ENCODE measurements at places on chromosomes 5 and 9.

DNA sequence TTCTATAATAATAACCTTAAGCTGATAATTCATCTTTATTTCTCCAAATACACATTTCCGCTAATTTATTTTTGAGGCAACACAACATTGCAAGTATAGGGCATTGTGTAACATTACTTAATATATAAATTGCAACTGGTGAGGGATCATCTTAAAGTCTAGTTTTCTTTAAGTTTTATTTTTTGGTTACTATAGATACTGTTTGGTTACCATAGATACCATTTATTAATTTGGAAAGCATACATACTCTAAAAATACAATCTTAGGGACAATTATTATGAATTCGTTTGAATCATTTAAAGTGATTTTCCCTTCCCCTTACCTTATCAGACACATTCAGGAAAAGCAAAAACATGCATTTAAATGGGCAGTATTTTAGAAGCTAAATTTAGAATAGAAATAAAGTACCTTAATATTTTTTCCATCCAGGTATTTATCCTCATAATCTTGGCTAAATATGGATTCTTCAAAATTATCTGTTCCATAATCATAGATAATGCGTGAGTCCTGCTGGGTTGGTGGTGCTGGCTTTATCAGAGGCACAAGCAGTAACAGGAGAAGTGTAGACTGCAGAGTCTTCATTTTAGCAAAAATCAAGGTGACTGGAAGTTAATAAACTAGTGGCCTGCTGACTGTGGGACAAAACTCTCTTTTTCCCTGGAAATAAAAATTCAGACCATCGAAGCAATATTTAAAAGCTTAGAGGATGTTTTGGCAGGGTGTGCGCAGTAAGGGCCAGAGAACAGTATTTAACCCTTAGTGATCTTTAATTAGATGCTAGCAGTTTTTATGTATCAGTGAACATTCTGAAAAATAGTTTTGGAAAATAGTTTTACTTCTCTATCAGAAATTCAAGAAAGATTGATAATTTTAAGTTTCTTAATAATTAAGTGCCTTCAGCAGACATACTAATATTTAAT, 1.3 kb downstream of the OGN start:
- DNase-seq = no peak

GRCh38 chr9:103397868-103398600, 402.9 kb downstream of the CYLC2 start:
- DNase-seq = no peak

- no peak for DNase-seq
Observed at GRCh38 chr9:111604054-111604615, 4.7 kb upstream of the PTGR1 start.

GRCh38 chr9:109107402-109108240, 12.1 kb downstream of the TMEM245 start:
- peak; percentile 50 for DNase-seq

GRCh38 chr9:104258296-104259011, 164.3 kb downstream of the SMC2 start:
- no peak for DNase-seq

DNA sequence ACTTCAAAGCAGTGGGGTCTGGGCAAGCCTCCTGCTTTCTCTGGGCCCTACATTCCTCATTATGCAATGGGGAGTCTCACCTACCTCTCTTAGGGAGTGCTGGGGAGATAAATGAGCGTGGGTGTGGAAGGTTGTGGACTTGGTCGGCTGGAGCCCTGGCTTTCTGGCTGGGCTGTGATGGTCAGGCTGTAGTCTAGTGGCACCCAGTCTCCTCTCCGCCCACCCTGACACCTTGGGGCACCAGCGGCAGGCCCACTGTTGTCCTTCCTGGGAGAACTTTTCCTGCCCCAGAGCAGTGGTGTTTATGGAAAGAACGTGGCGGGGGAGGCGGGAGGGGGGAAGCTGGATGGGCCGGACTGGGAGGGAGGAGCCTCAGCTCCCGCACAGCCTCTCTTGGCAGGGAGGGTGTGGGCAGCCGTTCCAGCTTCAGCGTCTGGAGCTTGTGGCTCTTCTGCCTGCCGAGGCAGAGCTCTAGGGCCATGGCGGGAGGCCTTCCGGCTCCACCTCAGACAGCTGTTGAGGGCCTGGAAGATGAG, 4.1 kb downstream of the PTGS1 start:
- DNase-seq = peak; percentile 4

- DNase-seq = peak; percentile 96
Observed at GRCh38 chr9:116391306-116391900, 237.8 kb downstream of the PAPPA start.

- peak; percentile 6 for DNase-seq
Observed at GRCh38 chr5:68214482-68215207, 911 bp upstream of the PIK3R1 start.

DNA sequence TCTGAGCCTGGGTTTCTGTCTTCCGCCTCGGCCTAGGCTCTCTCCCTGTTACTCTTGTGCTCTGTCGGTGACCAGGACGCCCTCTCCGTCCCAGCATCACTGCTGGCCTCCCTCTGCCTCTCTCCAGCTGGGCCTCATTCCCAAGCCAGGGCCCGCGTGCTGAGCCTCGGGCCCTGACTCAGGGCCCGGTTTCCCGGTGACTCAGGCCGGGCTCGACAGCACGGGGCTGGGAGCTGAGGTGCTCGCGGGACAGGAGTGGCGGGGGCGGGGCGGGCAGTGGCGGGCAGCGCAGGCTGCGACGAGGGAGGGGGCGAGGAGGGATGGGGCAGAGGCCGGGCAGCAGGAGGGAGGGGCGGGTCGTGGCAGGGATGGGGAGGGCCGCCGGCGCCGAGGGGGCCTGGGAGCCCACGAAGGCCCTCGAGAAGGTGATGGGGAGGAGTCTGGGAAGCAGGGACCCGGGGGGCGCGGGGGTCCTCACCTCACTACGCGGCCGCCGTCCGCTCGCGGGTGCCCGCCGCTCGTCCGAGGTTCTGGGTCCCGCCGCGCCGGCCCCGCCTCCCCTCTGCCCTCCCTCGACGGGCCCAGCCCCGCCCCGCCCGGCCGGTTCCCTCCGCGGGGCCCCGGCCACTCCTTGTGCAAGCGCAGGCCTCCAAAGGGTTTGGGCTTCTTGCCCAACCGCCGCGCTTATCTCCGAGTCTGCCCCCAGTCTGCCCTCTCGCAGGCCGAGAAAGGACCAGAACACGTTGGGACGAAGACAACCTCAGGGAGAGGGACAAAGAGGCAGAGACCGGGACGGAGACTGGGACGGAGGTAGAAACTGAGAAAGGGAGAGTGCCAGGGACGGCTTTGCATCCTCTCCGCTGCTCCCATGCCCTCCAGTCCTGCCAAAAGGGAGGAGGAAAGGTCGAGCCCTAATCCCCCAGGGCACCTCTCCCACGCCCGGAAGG, at the start of gene ARAP3:
Gene ARAP3 (minus strand): TSS at position 536 of the 947 bp plus-strand sequence. CDS start 1,744 bp downstream, outside the sequence.
- DNase-seq = peak; percentile 93

- DNase-seq = no peak
Observed at GRCh38 chr5:112372543-112372942, 46.5 kb downstream of the EPB41L4A start.

- no peak for DNase-seq
Observed at GRCh38 chr9:77903666-77904285, 127.8 kb downstream of the GNAQ start.

DNA sequence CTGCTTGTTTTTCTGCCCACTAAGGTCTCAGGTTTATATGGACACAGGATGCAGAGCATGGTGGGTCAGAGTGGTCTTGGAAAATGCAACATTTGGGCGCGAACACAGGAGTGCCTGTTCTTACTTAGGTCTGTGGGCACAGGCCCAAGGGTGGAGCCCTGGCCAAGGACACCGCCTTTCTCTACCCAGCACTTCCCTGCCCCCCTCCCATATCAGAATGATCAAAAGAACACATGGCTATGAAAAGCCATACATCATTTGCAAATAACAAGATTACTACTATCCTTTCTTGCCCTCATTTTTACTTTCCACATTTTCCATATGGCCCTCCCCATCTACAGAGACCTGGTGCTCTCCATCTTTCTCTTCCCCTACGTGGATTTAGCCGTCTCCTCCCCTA, 162.2 kb downstream of the ENC1 start:
- no peak for DNase-seq

- DNase-seq = no peak
Observed at GRCh38 chr5:79242242-79243039, 6.5 kb downstream of the JMY start.

- DNase-seq = no peak
Observed at GRCh38 chr5:161467703-161468102, 78.8 kb downstream of the GABRB2 start.

GRCh38 chr5:153813901-153814300, 224.8 kb downstream of the FAM114A2 start:
- DNase-seq = no peak

DNA sequence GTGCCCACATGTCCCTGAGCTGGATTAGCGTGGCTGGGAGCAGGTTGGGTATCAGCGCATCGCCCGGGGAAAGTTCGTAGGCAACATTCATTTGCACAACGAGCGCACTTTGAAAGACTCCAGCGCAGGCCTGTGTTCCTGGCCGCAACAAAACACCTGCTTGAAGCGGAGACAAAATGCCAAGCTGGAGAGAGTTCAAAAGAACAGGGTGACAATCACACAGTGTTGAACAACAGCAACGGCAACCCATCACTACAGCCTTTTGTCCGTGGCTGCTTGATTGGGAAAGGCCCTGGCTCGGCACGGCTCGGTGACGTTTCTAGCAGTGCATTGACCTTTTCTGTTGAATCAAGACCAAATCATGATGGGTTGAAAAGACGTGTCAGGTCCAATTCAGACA, 336.3 kb downstream of the IRX1 start:
- DNase-seq = no peak

DNA sequence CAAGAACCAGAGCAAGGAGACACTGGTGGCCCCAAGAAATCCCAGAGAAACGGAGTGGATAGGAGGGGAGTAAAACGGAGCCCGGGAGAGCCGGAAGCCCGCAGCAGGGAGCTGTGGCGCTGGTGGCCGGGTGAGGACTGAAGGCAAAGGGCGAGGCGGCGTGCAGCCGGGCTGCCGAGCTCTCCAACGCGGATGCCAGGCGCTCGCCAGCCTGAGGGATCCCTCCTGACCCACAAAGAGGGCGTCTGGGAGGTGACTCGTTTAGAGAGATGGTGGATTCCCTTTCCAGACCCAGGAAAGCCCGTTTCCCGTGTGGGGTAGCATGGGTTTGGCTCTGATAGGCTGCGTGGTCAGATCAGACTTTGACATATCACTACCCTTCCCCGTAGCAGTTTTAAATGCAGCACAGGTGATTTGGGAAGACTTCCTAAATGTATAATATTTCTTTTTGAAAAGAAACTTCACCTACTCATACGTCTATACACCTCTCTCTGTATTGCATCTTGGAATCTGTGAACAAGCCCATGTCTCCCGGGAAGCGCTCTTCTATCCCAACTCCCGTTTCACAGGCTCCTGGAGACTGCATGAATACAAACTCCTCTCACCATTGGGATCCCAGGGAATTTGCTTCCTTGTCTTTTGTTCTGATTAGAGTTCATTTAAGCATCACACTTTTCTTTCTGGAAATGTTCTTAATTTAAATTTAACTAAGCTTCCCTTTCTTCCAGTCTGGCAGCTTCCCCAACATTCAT, 158.1 kb downstream of the C9orf152 start:
- DNase-seq = no peak

DNA sequence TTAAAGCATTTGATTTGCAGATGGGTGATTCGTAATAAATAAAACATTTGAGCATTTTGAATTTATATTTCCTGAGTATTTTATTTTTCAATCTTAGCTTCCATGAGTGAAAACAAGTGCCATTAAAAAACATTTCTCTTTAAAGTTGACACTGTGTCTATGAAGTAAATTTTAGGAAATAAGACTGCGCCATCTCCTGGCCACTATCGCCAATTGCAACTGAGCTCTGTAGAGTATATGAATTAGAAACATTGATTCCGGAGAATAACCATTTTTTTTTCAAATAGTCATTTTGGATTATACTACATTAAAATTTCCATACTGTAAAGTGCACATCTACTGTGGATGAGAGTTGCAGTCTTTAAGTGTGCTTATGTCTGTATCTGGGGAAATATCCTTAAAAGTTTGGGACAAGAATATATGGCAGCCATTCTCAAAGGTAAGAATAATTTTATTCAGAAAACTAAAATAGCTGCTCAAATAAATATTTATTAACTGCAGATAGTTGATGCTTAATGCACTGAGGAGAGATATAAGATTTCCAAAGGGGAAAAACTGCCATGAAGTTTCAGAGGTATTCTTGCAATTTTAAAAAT, 5.9 kb downstream of the DMRTA1 start:
- DNase-seq = peak; percentile 14

GRCh38 chr5:135108992-135109391, 75.0 kb upstream of the PITX1 start:
- DNase-seq = no peak

GRCh38 chr5:163535290-163535689, 29.9 kb downstream of the MAT2B start:
- no peak for DNase-seq

- no peak for DNase-seq
Observed at GRCh38 chr9:98260635-98261034, 5.2 kb upstream of the TBC1D2 start.

- no peak for DNase-seq
Observed at GRCh38 chr5:113897748-113898147, 384.3 kb downstream of the YTHDC2 start.

DNA sequence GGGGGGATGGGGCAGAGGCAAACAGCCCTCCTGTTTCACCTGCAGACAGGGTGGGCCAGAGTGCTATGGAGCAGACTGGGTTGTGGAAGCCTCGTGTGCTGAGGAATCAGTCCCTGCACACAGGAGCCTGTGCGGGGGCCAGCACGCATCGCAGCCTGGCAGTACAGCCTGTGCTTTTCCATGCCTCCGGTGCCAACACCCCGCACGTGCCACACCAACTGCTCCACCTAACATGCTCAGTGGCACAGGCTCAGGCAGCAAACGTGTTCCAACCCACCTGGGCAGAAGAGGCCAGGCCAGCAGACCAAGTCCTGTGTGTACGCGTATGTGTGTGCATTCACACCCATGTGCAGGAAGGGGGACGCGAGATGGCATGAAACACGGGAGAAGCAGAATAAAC, 37.4 kb upstream of the FBXW11 start:
- no peak for DNase-seq
